Stimulated activated CD4-positive, alpha-beta T cell treated with anti-CD3 and anti-CD28 coated beads, Interleukin-4, amount 100 ng/mL, for 48 hours (primary cell): ENCODE measurements at places on chromosomes 2 and 18.

DNA sequence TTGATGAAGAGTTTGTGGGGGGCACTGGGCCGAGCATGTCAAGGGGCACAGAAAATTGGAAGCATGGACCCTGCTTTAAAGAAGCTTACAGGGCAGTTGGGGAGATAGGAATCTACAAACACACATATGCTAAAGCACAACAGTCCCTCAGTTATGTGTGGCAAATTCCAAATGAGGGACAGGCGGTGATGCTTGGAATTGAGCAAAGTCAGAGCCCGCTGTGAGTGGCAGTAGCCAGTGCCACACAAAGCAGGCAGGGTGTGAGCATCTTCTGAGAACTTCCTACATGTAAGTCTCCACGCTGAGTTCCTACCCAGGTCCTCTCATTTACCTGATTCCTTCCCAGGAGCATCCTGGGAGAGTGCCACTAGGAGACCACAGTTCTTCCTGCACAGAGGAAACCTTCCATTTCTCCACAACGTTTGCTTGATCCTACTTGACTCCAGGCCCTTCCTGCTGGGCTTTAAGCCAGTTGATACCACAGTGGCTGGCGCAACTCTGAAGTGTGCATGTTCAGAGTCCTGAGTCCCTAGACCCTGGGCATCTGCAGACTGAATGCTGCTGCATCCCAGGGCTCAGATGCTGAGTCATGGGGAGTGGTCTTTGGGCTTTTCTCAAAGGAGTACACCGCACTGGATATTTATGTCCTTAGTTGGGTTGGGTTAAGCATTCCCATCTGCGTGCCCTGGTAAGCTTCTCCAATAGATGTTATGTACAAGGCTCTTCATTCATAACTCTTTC lies 287.3 kb upstream of the REV1 start:
- DNase-seq, result no peak

GRCh38 chr18:31684279-31685096 lies at the start of gene B4GALT6:
B4GALT6 (minus strand) TSS chr18:31684581; CDS start chr18:31684426, 155 bp downstream.
- peak; percentile 2 for DNase-seq

- no peak for DNase-seq
These were observed 59.2 kb upstream of the IL1R1 start for GRCh38 chr2:102083393-102083703.

DNA sequence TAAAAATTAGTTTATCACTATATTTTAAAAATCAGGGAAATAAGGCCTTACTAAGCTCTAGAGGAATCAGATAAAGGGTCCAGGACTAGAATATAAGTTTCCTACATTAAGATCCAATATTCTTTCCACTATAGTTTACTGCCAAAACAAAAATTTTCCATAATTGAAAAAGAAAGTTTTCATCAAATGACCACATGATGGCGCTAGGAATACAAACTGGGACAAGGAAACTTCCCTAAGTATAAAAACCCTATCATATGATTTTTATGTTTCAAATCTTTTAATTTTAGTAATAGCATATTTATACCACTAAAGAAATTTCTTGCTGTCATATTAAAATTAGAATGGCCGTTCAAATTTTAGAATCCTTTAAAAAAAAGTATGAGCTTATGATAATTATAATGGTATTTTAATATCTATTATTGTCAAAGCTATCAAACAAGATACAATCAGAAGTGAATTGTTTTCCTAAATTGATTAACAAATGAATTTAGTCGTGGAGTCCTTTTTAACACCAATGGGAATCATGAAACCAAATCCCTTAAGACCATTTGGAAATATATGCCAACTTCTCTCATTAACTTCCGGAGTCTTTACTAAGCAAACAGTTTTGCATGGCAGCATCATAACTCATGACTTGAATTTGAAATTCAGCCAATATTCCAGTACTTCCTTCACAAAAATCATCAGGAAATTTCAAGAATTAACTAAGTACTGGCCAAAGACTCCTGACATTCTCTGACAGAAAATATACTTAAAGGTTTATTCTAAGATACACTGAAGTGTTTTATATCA lies 70.3 kb downstream of the SCN1A start:
- no peak for DNase-seq

DNA sequence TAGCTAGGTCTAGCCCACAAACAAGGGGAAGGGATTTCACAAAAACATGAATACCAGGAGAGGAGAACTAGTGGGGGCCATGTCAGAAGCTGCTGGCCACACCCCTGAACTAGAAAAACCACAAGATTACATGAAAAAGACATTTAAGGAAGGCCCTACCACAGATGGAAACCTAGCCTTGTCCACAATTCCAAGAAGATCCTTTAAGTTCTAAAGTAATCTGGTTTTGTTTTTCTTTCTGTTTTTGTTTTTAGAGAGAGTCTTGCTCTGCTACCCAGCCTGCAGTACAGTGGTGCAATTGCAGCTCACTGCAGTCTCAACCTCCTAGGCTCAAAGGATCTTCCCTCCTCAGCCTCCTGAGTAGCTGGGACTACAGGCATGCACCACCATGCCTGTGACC lies 34.2 kb upstream of the CAB39 start:
- DNase-seq, result no peak

DNA sequence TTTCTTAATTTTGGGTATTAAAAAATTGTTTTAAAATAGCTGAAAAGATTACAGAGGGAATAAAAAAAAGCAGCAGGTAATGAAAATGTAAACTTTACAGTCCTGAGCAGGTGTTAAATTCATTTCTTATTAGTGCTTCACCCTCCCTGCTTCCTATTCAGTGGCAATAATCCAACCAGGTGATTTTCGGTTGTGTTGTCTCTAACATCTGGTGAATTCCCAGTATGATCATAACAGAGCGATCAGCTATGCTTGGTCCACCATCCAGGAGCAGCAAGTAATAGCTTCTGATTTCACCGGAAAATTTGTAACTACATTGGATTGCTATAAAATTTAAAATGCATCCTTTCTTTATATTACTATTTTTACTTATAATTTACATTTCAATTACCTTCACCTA lies 673.1 kb downstream of the SOCS6 start:
- no peak for DNase-seq

DNA sequence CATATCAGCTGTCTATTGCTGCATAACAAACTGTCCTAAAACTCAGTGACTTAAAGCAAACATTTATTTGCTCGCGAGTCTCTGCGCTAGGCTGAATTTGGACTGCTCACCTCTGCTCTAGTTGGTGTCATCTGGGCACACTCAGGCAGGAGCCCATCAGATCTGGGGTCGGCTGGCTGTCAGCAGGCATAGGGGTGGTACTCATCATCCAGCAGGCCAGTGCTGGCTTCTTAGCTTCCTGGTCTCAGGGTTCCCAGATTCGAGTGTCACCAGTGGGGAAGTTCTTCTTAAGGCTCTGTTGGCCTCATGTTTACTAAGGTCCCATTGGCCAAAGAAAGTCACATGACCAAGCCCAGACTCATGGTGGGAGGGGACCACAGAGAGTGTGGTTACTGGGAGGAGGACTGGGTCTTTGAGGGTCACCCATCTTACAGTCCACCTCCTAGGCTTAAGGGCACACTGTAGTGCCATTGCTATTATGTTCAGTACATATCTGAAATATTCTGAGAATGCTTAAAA lies 71.6 kb upstream of the ATG16L1 start:
- DNase-seq, result no peak

DNA sequence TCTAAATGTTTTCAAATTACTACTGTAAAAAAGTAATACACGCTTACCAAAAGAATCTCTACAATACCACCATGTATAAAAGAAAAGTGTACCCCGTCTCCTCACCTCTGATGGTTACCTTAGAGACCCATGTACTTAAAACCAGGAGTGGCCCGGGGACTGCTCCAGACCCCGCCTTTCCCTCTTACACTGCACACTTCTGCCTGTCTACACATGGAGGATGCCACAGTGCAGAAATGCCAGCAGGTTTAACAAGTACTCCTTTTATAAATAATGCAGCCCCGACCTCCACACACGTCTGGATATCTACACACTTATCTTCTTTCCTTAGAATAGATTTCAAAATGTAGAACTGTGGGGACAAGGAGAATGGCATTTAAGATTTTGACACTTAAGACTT lies 5.3 kb downstream of the HDAC4 start:
- no peak for DNase-seq

GRCh38 chr2:175804122-175804521 lies 197.9 kb downstream of the LNPK start:
- DNase-seq, result no peak

DNA sequence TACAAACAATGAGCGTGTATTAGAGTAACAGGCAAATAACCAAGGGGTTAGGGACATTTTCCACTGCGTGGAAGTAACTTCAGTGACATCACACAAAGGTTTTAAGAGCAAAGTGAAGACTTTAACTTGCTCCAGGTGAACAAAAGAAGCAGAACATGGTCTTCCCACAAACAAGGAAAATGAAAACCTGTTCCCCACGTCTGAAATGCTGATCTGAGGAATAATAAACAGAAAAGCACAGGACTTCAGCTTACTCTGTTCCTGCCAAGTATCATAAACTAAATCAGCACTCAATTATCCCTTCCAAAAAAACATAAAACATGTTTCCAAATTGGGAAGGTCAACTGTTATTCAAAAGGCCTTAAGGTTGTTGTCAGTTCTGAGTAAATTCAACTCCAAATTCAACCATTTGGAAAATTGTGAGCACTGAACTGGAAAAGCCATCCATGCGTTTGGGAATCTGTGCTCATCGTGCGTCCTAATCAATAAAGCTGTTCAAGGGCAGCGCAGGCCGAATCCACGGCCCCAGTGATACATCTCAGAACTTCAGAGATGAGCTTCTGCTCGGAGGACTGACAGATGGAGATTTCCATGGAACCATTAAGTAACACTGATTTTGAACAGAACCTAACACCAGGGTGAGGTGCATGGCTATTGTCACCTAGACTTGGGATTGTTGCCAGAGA lies 7.7 kb upstream of the SNTG2 start:
- DNase-seq, result no peak

DNA sequence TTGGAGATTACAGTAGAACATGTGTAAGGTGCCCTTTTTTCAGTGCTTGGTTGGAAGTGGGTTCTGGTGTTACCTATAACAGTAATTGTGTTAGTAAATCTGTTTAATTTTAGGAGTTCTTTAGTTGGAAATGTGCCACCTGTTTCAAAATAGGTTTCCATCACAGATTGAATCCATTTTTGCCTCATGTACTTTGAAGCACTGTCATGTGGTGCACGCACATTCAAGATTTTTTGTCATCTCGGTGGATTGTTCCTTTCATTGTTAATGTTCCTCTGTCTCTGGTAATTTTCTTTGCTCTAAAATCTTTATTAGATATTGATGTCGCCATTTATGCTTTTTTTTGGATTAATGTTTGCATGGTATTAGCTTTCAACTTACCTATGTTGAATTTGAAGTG lies 1.3 kb downstream of the ATP9B start:
- no peak for DNase-seq

DNA sequence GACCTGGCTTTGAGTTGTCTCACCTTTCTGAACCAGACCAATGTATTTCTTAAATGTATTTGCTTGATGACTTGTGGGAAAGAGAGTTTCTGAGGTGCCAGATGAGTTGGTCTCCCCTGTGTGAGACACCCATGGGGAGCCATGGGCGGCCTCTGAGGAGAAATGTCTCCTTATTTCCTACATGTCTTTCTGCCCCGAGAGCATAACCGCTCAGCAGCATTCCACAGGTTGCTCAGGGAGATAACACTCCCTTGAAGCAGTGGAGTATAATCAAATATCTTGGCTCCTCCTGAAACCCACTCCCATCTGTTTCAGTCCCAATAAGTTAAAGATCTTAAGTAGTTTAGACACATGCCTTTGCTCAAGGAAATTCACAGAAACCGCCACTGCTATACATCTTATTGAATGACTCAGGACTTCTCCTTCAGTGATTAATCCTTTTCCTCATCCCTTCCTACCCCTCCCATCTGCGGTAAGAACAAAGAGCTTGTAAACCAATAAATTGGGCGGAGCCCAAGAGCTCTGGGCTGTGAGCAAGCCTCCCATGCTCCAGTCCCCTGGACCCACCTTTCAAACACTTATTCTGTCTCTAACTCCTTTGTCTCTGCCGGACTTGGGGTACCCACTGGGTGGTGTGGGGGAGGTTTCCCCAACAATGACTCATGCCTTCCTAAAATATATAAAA lies 285.5 kb upstream of the LRRTM4 start:
- DNase-seq, result no peak

DNA sequence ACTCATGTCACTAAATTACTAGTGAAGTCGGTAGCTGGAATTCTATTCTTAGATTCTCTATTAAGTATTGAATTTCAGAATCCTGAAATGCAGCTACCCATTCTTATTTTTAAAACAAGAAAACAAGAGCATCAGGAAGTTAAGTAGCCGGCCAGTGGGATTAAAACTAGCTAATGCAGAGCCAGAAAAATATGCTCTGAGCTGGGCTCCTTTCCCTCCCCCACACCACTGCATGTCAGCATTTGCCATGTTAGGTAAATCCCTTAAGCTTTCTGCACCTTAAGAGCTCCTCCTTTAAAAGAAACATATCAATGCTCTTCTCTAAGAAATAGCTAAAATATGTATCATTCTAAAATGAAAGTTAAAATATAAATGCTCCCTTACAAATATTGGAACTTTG lies 72.2 kb upstream of the MFF start:
- DNase-seq, result no peak

DNA sequence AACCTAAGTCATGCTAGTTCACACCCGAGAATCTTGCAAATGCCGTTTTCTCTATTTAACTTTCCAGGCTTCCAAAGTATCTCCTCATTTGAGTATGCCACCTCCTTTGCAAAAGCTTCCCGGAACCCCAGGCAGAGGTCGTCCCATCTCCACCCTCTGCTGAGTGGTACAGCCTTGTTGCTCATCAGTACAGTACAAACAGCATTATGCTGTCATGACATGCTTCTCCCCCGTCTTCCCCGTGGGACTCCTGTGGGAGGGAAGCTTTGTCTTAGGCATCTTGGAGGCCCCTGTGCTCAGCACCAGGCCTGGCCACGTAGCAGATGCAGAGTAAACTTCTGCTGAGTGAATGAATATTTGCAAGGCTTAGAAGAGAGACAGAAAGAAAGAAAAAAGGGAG lies 102.7 kb downstream of the CDCA7 start:
- DNase-seq, result no peak

- DNase-seq, result no peak
These were observed 42.8 kb downstream of the ESCO1 start for GRCh38 chr18:21557607-21558253.

DNA sequence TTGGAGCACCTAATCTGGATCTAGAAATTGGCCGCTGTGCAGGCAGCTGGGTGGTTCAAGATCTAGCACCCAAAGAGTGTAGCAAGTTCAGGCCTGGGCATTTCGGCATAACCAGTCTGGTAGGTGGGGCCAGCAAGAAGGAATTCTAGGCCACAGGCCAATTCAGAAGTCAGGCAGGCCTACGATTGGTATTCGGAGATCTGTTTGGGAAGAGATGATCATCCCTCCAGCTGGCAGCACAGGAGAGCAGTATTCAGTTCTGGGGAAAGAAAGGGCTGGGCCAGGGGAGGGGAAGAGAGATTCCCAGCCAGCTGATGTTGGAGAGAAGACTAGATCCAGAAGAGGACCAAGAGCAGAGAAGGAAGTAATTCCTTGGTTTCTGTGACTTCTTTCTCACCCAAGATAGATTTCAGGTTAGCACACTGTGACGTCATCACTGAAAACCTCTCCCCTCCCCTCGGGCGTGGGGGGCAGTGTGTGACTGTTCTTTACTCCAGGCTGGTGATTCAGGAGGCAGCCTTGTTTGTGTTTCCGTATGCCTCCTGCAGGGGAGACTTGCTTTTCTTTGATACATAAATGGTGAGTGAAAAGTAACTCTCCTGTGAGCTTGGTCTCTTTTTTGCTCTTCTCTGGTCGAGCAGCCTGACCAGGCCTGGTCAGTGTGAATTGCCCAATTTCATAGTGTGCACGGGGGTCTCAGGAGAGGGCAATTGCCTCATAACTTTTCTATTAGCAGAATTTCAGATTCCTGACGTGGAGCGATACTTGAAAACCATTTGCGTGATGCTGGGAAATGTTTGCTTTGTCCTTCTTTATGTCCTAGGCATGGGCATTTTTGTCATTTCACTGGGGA lies 61.1 kb downstream of the MEIS1 start:
- no peak for DNase-seq
